NCI-H1417 treated with DMSO at 0.1 percent for 48 hours (cell line): ENCODE measurements at places on chromosomes 12 and 14.

- no peak for DNase-seq
These were observed 17.8 kb downstream of the POMT2 start for GRCh38 chr14:77302926-77303325.

DNA sequence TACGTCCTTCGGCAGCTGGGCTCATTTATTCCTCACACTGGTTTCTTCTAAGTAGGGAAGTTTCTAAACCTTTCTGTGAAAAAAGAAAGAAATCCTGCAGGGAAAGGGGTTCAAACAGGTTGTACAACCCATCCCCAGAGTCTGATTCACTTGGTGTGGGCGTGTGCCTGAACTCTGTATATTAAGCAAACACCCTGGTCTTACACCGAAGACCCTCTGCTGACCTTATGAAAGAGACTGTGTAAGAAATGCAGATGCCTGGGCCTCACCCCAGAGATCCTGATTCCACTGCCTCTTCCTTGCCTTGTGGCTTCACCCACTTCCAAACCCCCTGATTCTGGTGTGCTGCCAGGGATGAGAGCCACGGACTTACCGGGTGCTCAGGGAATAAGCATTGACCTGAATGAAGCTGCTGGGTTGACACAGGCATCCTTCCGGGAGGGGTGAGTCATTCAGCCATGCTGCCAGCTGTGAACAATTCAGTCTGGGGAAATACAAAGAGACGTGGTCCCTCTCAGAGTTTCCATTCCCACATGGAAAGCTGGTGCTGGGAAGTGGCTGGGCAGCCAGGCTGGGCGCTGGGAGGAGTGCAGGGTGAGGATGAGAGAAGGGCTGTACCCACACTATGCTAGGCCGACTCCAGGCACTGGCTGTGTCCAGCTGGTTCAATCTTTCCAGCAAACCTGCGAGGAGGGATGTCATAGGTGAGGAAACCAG lies 26.5 kb upstream of the ACTN1 start:
- no peak for DNase-seq

DNA sequence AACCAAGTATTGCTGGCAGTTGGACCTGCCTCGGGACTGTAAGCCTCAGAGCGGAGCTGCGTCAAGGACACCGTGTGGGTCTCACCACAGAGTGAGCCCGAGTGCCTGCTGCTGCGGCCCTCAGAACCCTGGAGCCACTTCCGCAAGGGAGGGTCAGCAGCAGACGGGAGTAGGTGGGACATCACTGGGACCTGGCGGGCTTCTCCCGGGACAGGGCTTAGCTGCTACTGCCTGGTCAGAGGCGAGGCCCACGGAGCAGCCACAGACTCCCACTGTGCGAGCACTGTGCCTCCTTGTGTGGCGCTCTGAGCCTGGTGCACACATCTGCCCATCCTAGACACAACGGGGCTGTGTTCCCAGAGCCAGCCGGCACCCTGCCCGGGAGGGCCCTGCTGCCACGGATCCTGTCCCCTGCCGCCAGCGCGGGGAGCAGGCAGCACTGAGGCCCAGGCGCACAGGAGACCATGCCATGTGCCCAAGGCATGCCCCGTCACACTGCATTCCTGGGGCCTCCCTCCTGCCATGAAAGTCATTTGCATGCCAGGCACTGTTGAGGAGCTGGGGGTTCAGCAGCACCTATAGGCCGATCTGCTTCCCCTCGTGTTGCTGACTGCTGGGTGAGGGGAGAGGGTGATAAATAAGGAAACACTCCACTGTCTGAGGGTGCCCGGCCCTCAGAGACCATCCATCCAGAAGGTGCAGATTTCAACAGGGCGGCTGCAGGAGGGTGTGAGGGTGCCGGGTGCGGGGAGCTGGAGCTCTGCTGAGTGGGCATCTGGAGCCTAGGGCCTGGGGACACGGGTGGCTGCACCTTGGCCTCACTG lies 10.0 kb downstream of the HIP1R start:
- no peak for DNase-seq

DNA sequence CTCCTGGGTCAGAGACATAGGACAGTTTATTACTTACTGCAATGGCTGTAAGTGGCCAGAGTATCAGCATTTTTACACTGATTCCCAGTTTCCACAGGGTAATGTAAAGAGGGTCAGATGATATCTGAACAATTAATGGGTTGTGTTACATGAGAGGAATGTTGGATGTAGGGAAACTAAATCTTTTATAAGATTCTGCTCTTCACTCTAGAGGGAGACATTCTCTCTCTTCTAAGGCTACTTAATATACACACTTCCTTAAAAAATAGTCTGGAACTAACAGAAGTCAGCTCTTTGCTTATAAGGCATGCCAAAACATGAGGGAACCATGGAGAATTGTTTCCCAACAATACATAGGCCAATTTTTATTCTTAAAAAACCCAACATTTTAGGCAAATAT lies 389.8 kb downstream of the ETNK1 start:
- DNase-seq: no peak

GRCh38 chr12:65602253-65602609 lies 222.1 kb upstream of the HMGA2 start:
- no peak for DNase-seq

GRCh38 chr12:89781156-89781555 lies 72.5 kb upstream of the ATP2B1 start:
- DNase-seq: no peak

DNA sequence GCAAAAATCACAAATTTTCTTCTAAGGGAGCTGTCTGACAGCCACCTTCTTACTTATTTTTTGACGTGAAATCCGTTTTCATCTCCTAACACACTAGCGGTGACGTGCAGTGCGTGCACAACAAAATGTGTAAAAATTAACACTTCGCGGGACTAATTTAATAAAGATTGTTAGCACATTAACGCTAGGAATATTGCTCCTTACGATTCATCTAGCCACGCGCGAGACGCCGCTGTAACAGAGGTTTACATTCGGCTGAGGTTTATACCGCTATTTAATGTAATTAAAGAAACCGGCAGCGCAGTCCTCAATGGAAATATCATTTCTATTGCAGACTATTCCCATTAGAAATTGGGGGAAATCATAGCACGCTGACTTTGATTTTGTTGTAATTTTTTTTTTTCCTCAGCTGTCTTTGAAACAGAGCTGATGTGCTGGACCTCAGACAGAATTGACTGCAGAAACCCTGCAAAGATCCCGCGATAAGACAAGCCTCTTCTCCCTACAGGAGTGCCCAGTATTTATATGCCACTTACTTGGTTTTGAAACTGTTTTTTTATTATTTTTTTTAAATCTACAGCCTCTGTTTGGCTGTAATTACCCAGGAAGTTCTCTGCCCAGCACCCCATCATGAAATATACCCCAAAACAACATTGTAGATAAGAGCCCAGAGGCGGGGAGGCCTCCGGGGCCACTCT lies 31.2 kb downstream of the BCL11B start:
- DNase-seq: no peak

DNA sequence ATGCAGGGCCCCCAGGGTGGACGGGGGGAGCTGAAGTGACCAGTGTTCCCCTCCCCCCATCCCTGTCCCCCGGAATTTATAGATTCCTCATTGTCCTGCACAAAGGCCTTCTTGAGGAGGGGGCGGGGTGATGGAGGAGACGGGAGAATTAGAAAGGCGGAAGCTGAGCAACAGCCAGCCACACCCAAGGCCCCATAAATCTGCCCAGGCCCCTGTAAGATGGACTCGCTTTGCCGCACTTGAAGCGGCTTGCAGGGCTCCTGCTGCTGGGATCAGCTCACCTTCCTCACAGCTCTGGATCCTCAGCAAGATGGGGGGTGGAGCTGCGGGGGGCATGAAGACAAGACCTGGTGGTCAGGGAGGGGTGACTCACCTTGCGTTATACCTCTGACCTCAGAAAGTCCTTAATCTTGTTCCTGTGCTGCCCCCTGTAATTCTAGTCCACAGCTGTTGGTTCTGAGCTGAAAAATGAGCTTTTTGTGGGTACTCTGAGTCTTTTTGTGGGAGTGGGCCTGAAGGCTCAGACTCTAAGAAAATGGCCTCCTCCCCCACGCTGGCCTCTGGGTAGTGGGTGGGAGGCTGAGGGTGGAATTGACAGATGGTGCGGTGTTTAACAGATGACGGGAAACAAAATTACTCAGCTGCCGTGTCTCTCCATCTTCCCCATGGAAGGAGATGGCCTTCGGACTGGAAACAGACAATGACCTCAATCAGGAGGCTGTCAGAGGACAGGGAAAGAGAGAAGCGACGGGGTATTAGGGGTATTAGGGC lies 15.8 kb upstream of the ANKRD33 start:
- no peak for DNase-seq

DNA sequence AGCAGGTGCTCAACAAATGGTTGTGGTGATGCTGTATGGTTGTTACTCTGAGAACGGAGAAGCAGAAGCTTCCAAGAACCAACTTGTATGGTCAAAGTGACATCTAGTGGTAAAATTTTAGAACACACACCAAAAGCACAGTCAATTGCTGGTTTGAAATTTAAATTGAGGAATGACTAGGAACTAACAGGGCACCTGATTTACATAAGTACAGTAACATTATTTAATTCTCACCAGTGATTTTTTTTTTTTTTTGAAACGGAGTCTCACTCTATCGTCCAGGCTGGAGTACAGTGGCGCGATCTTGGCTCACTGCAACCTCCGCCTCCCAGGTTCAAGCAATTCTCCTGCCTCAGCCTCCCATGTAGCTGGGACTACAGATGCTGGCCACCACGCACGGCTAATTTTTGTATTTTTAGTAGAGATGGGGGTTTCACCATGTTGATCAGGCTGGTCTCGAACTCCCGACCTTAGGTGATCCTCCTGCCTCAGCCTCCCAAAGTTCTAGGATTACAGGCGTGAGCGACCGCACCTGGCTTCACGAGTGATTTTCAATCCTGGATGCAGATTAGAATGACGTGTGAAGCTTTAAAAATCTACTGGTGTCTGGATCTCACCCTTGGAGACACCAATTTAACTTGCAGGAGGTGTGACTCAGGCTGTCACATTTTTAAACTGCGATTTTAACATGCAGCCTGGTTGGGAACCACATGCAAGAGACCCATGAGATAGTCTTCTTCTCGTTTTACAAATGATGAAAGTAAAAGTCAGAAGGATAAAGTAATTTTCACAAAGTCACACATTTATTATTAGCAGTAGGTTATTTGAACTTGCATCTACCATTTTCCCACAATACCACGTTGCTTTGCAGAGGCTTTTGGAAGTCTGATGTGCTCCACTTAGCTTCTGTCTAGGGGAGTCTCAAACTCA lies 14.1 kb upstream of the NUMB start:
- peak; percentile 45 for DNase-seq

DNA sequence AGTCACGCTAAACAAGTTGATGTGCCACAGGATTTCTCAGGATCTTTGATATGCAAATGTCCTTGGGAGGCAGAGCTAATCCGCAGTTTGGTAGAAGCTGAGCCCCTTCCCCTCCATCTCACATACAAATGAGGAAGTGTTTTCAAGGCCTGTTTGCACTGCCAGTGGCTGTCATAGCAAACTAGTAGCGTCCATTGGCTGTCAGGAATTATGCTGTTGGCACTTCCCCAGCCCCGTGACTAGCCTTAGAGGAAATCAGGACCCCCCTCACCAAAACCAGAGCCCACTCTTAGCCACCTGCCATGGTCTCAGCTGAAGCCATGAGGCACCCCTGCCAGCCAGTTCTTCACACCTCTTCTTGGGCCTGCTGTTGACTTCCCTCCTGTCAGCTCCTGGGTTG lies 253.9 kb downstream of the CACNA1C start:
- no peak for DNase-seq

GRCh38 chr12:4112734-4113325 lies 160.7 kb upstream of the CCND2 start:
- no peak for DNase-seq

DNA sequence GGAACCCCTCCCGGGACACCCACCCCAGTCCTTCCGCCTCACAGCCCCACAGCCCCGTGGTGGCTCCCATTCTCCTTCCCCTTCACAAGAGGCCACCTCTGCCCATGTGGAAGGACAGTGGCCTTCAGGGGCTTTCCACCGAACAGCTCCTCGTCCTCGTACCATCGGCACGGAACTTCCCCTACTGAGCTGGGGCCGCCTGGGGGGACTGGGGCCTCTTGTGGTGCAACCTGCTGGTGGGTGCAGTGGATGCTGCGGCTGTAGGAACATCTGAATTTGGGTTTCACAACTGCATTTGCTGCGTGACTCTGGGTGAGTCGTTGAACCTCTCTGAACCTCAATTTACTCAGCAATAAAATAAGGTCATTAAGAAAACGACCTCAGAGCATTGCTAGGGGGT lies 50.9 kb downstream of the RFLNA start:
- no peak for DNase-seq

DNA sequence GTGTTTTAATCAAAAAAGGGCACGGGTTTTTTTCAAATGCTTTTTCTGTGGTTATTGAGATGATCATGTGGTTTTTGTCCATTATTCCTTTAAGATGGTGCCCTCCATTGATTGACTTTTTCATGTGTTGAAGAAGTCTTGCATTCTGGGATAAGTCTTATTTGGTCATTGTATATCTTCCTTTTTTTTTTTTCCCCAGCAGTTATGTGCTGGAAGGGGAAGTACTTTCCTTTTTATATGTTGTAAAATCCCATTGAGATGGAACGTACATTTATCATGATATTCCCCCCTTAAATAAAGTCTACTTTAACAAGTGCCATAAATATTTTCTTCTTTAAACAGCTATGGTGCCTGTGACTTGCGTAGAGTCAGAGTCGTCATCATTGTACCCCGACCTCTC lies 24.8 kb upstream of the MUCL1 start:
- DNase-seq: no peak

DNA sequence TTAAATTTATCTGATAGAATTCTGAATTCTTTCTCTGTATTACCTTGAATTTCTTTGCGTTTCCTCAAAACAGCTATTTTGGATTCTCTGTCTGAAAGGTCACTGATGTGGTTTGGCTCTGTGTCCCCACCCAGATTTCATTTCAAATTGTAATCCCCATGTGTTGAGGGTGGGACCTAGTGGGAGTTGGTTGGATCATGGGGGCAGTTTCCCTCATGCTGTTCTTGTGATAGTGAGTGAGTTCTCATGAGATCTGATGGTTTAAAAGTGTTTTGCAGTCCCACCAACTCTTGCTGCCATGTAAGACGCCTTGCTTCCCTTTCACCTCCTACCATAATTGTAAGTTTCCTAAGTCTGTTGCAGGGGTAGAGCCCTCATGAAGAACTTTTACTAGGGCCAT lies 34.1 kb upstream of the OR6J1 start:
- no peak for DNase-seq

- DNase-seq: no peak
These were observed 30.6 kb downstream of the NAV3 start for GRCh38 chr12:77861317-77861716.

DNA sequence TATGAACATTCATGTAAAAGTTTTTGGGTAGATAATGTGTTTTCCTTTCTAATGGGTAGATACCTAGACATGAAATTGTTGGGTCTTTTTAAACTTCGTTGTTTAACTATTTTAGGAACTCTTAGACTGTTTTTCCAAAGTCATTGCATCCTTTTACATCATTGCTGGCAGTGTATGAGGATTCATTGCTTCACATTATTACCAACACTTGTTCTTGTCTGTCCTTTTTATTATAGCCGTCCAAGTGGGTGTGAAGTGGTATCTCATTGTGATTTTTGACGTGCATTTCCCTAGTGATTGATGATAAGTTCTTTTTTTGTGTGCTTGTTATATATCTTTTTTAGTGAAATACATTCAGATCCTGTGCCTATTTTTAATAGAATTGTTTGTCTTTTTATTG lies 39.4 kb downstream of the USP15 start:
- no peak for DNase-seq

- no peak for DNase-seq
These were observed 525 bp downstream of the RNU6-8 start for GRCh38 chr14:32202491-32202997.
